IMR-90 (cell line): ENCODE measurements at places on chromosomes 4 and X. TPM values are rescaled to one million over a fixed set of nuclear protein-coding genes. Genes with fewer than 3 reads are reported as not detected.

- DNase-seq: no peak
Measured at GRCh38 chr4:140152013-140152703, 1.8 kb downstream of the MAML3 start.

The EFHC2 gene
- total RNA-seq: 0.18 and 0.28 TPM in 2 replicates

DNA sequence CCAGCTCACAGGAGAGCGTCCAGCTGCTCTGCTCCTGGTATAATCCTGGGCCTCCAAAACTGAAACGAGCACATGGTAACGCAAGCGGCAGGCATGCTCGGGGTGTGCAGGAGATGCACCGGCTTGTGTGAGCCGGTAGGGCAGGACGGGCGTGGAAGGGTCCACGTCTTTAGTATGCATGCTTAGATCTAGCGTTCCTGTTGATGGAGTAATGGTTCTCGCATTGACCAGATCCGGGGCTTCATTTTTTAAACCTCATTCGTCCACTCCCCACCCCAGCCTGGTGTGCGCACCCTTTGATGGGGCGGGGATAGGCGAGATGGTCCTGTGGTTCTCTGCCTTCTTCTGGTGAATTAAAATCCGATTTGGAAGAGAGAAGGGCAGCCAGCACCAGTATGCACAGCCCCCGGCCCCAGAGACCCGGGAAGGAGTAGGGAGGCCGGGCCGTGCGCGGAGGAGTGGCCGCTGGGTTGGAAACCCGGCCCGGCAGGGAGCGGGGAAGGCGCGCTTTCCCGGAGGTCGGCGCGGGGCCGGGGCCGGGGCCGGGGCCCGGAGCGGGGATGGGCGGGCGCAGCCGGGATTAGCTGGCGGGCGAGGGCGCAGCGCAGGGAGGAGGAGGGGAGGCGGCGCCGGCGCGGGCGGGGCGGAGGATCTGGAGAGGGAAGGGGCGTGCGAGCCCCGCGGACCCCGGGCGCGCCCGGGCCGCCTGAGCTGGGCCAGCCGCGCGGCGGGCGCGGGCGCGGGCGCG is 39.9 kb downstream of the FAM149A start:
- peak; percentile 21 for DNase-seq

The NRK gene
- total RNA-seq: 2.7 and 3.6 TPM in 2 replicates

The TCEAL7 gene
- 6.5 and 16.1 TPM in 2 replicates for total RNA-seq

- DNase-seq: no peak
Measured at GRCh38 chr4:150773032-150773431, 191.1 kb downstream of the MAB21L2 start.

DNA sequence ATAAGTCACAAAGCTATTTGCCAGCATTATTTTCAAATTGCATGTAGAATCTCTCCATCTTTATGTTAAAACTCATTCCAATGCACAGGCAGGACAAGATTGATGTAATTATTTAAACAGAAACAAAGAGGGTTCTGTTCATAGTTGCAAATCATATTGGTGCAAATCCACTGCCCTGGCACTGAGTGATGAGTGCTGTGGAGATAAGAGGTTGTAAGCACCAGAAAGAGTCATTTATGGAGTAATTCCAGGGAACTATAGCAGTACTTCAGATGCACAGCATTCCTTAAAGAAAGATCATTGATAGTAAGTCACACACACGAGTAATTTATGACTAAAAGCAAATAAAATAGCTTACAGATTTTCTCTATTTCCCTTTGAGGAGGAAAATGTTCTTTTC is 337.7 kb upstream of the CTSO start:
- peak; percentile 74 for DNase-seq

The SLC16A2 gene
- 5.3 and 6.1 TPM in 2 replicates for total RNA-seq

The XAGE1A gene
- total RNA-seq: not detected in 2 replicates

DNA sequence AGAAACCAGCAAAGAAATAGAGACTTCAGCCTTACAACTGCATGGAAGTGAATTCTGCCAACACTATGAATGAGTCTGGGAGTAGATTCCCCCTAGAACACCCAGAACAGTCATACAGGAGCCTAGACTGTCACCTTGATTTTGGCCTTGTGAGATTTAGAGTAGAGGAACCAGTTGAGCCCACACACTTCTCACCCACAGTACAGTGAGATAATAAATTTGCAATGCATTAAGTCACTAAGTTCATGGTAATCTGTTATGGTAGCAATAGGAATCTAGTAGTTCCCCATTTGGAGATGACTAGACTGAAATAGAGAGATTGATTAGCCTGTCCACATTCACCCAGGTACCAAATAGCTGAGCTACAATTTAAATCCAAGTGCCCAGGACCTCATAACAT is 59.0 kb downstream of the FAM13A start:
- DNase-seq: no peak

DNA sequence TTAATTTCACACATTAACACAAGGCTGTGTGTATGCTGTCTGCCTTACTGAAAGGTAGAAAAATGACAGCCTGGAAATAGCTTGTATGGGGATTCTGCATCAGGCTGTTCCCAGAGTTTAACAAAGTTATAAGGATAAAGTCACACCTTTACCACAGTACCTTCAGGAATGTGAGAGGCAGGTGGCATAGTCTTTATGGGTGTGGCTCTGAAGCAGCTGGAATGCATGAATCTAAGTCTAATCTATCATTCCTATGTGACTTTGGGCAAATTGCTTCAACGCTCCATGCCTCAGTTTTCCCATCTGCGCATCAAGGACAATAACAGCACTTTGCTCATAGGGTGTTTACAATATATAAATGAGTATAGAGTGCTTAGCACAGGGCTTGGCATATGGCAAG is 84.2 kb upstream of the EGFL6 start:
- DNase-seq: no peak

The CYP2U1 gene
- 11.1 and 13.6 TPM in 2 replicates for total RNA-seq

The TMEM255A gene
- not detected in 2 replicates for total RNA-seq
